ENCODE measurements at places on chromosomes 3 and 15. TPM values are rescaled to one million over a fixed set of nuclear protein-coding genes. Genes with fewer than 3 reads are reported as not detected.

GRCh38 chr3:136831461-136831860 lies 12.5 kb downstream of the SLC35G2 start:
- no peak for DNase-seq

GRCh38 chr15:60280259-60280658 lies 117.5 kb downstream of the ANXA2 start:
- no peak for DNase-seq

DNA sequence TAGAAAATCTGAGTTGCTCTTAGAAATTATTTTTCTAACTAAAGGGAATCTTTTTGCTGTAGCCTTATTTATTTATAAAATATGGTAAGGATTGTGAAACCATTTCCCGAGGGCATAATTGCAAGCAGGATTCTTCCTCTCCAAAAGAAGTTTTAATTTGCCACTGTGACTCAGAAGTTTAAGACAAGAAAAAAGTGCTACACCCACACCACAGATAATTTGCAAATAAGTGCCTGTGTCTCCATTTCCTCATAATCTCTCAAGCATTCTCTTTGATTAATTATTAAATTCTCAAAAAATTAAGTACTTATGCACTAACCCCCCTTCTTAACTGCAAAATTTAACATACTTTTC lies 43.6 kb downstream of the RASA2 start:
- DNase-seq: no peak

DNA sequence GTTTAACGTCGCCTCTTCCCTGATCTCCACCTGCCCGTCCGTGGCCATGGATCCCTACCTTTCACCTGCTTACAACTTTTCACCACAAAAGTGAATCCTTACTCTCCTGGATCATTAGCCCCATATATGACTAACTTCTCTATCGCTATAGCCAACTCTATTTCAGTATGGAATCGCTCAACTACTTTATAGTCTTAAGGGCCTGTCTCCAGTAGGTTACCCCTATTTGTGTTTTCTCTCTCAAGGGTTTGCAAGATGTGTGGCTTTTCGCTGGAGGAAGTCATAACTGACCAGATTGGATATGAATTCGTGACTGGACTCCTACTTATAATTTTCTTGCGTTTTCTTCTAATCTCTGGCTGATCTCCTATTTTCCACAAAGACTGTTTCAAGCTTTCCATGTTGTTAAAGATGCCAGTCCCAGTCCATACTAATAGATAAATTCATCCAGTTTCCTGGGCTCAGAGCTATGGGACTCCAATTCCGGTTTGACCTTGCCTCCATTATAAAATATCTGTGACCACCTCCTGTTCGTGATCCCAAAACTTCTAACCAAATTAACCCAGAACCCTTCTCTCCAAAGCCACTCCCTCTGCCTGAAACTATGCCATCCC lies 1.3 kb upstream of the STAG1 start:
- DNase-seq: no peak

- DNase-seq: no peak
Observed at GRCh38 chr15:57463360-57463759, 87.1 kb downstream of the CGNL1 start.

GRCh38 chr3:71104556-71104955 lies 479.0 kb downstream of the FOXP1 start:
- no peak for DNase-seq

DNA sequence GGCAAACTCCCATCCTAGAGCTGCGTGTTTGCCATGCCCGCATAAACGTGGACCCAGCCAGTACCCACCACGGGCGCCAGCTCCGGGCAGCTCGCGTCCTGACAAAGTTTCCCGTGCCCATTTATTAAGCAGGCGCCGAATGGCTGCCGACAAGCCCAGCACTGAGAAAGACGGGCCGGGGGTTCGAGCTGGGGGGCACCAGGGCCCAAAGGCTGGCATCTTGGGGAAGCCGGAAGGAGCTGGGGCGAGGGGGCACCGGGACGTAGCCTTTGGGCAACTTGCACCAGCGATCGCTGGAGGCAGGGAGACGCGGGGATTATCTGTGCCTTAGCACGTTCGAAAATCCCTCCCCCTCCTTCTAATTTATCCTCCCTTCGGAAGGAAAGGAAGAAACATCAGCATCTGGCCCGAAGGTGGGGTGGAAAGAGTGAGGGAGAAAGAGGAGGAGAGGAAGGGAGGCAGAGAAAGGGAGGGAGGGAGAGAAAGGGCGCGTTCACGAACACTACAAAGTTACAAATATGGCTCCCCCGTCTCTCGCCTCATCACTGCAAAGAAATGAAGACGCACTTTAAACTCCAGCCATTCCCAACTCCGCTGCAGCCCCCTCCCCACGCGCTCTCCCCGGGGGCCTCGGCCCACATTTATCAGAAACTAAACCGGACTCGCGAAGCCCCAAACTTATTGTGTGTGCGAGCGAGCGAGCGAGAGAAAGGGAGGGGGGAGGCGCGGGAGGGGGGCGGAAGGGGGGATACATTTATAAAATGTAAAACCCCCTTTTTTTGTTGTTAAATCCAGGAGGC lies 1.0 kb downstream of the ANP32A start:
- DNase-seq: no peak

GRCh38 chr3:126274735-126275619 lies 82.2 kb downstream of the KLF15 start:
- no peak for DNase-seq

- no peak for DNase-seq
Observed at GRCh38 chr15:60121845-60122244, 117.7 kb downstream of the FOXB1 start.

- no peak for DNase-seq
Observed at GRCh38 chr15:65738649-65739048, 53.4 kb downstream of the DENND4A start.

GRCh38 chr3:157163217-157163953 lies 3.4 kb upstream of the CCNL1 start:
- DNase-seq: no peak

- DNase-seq: no peak
Observed at GRCh38 chr3:126311338-126311978, 45.8 kb downstream of the KLF15 start.

- no peak for DNase-seq
Observed at GRCh38 chr3:141454906-141455602, 31.8 kb upstream of the RASA2 start.

GRCh38 chr3:135752851-135753250 lies 212.7 kb upstream of the PPP2R3A start:
- no peak for DNase-seq

- no peak for DNase-seq
Observed at GRCh38 chr3:116834816-116835215, 125.2 kb downstream of the TUSC7 start.

GRCh38 chr3:102225407-102226132 lies 209.2 kb upstream of the ZPLD1 start:
- no peak for DNase-seq

- DNase-seq: no peak
Observed at GRCh38 chr3:8500319-8500988, 1.2 kb upstream of the LMCD1 start.

DNA sequence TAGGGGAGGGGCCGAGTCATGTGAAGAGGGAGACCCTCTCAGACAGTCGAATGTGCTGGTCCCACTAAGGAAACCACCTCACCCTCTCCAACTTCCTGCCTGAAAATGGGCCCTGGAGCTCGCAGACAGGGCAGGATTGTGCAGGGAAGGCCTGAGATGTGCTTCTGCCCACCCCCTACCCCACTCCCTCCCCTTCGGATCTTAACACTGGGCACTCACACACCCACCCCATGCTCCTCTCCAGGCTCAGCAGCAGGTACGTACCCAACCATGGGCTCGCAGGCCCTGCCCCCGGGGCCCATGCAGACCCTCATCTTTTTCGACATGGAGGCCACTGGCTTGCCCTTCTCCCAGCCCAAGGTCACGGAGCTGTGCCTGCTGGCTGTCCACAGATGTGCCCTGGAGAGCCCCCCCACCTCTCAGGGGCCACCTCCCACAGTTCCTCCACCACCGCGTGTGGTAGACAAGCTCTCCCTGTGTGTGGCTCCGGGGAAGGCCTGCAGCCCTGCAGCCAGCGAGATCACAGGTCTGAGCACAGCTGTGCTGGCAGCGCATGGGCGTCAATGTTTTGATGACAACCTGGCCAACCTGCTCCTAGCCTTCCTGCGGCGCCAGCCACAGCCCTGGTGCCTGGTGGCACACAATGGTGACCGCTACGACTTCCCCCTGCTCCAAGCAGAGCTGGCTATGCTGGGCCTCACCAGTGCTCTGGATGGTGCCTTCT lies 20.0 kb downstream of the ATRIP start:
- DNase-seq: no peak

- DNase-seq: no peak
Observed at GRCh38 chr15:100230784-100231183, 111.0 kb downstream of the ADAMTS17 start.

GRCh38 chr3:71393093-71393492 lies 190.4 kb downstream of the FOXP1 start:
- no peak for DNase-seq

DNA sequence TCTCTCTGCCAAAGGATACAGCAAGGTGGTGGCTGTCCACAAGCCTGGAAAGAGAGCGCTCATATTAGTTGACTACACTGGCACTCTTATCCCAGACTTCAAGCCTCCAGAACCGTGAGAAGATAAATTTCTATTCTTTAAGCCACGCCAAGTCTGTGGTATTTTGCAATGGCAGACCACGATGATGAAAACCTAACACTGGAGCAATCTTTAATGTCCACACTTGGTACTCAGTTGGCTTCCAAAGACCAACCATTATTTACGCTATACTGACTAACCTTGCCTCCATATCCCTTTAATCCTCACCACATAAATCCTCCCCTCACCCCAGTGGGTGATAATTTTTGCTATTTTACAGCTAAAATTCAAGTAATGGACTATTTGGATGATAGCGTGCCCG lies 16.9 kb upstream of the LACTB start:
- no peak for DNase-seq

GRCh38 chr15:63277893-63278456 lies 570 bp downstream of the APH1B start:
- DNase-seq: no peak

DNA sequence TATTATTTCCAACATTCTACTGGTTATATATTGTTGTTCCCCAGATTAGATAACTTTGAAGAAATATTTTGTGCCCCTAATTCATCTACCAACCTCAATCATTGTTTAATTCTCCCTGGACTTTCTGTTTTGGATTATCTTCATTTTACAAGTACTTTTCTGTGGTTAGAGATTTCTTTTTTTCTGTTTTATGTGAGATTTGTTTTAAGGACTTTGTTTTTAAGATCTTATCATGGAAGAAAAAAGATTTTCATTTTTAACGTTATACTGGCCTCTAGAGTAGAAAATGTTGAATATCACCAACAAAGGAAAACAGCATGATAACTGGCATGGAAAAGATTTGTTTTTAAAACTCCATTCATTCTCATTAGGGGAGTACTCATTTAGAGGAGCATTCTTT lies 210.9 kb upstream of the KCNMB2 start:
- no peak for DNase-seq

- DNase-seq: no peak
Observed at GRCh38 chr3:32597656-32598055, 27.0 kb upstream of the DYNC1LI1 start.

DNA sequence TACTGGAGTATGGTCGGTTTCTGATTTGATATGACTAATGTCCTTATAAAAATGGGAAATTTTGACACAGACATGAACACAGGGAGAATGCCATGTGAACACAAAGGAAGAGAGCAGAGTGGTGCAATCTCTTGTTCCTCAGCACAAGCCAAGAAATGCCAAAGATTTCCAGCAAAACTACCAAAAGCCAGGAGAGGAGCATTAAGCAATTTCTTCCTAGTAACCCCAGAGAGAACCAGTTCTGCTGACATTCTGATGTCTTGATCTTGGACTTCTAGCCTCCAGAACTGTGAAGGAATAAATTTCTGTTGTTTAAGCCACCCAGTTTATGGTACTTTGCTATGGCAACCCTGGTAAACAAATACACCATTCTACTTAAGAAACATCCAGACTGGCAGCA lies 227.8 kb upstream of the MRPL3 start:
- no peak for DNase-seq

GRCh38 chr3:64187065-64187959 lies 38.0 kb downstream of the PRICKLE2 start:
- no peak for DNase-seq

DNA sequence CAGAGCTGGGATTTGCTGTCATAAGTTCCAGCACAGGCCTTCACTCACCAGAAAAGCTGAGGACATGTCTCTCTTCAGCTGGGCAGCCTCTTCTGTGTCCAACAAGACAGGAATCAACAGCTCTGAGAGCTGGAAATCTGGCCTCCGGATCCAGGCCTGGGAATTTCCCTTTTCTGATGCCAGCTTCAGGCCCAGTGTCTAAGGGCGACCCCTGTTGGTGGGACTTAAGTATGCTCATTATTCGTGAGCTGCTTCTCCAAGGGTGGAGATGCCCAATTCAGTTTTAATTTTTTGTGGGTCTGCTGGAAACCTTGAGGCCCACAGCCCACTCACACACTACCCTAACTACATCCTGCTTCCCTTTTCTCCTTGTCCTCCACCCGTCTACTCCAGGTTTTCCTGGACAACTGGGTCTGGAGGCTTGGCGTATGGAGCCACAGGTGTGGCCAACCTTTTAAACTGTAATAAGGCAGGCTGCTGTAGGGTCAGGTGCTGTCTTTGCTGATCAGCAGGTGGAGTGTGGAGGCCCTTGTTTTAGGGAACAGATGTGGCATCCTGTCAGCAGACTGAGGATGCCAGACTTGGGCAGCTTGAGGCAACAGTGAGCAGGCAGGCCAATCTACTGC lies 2.6 kb upstream of the CEMIP start:
- DNase-seq: no peak

DNA sequence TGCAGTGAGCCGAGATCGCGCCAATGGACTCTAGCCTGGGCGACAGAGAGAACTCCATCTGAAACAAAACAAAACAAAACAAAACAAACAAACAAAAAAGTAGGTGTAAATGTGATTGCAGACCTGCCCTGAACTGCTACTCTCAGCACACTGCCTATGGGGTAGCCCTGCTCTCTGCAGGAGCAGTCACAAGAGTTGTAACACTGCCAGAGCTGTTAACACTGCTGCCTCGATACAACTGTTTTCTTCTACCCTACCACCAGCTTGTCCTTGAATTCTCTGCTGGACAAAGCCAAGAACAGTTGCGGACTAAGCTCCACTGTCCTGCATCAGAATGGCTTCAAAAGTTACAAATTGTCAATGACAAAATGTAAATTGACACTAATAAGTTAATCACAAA lies 89.3 kb downstream of the ALCAM start:
- DNase-seq: no peak

DNA sequence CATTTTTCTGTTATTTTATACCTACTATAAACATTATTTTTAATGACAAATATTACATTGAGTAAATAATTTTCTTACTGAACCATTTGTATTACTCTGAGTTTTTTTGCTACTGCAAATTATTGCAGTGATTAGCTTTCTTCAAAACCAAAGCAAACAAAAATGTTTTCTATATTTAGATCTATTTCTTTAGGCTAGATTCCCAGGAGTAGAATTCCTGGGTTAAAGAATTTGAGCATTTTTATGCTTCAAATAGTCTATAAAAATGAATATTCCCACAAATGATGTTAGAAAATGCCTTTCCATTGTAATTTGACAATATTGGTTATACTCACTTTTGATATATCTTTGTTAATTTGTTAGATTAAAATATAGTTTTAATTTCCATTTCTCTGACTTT lies 76.8 kb downstream of the LEKR1 start:
- no peak for DNase-seq

ITIH1 gene
- not detected for total RNA-seq

GOLGA6A gene
- total RNA-seq: 0.42 TPM

AADACL2 gene
- total RNA-seq: not detected

SLC22A14 gene
- total RNA-seq: not detected

MESP1 gene
- total RNA-seq: 0.95 TPM

GUCA1C gene
- not detected for total RNA-seq

ARPP21 gene
- 0.27 TPM for total RNA-seq

STARD9 gene
- 67.8 TPM for total RNA-seq

ISG20 gene
- total RNA-seq: 16.2 TPM

CNTN4 gene
- 116 TPM for total RNA-seq

GOLGA6L7 gene
- total RNA-seq: not detected

MRPL46 gene
- total RNA-seq: 3.9 TPM

MBNL1 gene
- total RNA-seq: 783 TPM
